ENCODE measurements at places on chromosomes 4 and X. TPM values are rescaled to one million over a fixed set of nuclear protein-coding genes. Genes with fewer than 3 reads are reported as not detected.

Gene ZAR1
- not detected for total RNA-seq

Gene TMPRSS11A
- not detected for total RNA-seq

Gene OPRPN
- total RNA-seq, result not detected

Gene ZCCHC18
- 2.5 TPM for total RNA-seq

Gene GAGE2A
- not detected for total RNA-seq

Gene F9
- not detected for total RNA-seq

Gene SLC25A6
- 367 TPM for total RNA-seq

Gene PPP2R2C
- 1.1 TPM for total RNA-seq

Gene CEP44
- 23.0 TPM for total RNA-seq

Gene DCX
- 2.7 TPM for total RNA-seq

Gene FGFBP1
- total RNA-seq, result 0.12 TPM

Gene ARX
- total RNA-seq, result 0.06 TPM

Data from metanephros (tissue), 2 donors.